DMS53 (cell line): ENCODE measurements at places on chromosomes 6 and 20.

GRCh38 chr6:54285595-54285994 is 22.6 kb upstream of the TINAG start:
- DNase-seq: no peak

GRCh38 chr20:15931897-15932296 is 641.4 kb downstream of the KIF16B start:
- no peak for DNase-seq

DNA sequence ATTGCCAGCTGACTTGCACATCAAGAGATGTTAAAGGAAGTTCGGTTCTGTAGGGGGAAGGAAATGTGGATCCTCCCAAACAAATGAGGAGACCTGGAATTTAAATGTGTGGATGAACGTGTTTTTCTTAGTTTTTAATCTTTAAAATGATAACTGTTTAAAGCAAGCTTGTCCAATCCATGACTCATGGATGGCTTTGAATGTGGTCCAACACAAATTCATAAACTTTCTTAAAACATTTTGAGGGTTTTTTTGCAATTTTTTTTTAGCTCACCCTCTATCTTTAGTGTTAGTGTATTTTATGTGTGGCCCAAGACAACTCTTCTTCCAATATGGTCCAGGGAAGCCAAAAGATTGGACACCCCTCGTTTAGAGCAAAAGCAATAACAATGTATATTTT is 12.6 kb downstream of the TUBB2B start:
- no peak for DNase-seq

DNA sequence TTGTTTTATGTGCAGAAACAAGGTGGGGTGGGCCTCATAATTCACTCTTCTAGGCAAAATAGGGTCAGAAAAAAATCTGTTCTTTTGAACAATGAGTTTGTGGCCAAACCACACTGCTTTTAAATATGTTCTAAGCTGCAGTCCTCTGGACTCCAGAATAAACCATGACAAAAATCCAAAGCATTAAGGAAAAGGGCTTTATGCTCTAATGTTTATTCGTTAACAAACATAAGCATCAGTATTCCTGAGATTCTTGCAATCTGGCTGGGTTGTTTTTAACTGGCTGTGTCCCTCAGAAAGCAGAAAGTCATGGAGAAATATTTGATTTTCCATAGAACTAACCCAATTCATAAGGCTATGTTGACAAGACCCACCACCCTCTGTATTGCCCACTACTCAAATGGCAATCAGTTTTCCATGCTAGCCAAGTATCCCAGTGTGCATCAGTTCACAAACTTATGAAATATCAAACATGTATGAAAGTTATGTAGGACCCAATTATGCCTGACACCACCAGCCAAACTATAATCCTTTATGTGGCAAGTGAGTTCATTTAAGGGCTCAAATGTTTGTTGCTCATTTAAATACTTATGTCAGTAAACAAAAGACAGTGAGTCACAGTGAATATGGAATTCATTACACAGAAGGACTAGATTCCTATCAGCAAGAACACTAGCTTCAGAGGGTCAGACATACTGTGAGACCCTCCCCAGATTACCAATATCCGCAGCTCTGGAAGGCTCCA is 45.1 kb downstream of the PKHD1 start:
- no peak for DNase-seq

DNA sequence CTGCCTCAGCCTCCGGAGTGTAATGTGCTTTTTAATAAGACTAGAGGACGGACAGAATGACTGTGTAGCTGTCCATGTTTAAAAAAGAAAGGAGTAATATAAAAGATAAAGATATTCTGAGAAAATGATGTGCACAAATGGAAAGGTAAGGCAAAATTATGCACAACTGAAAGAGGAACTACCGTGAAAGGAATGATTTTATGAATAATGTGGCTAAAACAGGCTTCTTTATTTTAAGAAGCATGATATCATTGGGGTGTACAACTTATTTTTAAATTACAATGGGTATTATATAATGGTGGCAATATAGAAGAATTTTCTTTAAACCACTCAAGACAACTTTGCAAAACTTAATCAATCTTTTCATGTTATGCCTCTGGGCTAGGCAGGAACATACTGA is 78.1 kb downstream of the FIG4 start:
- DNase-seq: no peak

- no peak for DNase-seq
Measured at GRCh38 chr20:60123652-60124051, 165.4 kb downstream of the CDH26 start.

DNA sequence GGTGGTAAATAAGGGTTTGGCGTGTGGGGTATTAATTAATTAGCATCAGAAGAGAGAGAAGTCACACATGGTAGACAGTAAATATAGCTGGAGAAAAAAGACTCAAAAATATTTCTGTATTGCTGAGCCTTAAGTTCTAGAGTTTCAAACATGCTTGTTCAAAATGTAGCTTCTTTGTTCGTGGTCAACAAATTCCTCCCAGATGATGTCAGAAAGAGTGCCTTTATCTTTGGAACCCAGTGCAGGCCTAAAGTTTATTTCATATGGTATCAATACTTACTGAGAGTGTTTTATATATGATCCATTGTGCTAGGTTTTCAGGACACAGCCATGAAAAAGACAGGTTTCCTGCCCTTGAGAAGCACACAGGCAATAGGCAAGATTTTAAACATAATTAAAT is 18.3 kb downstream of the MARCKS start:
- peak; percentile 9 for DNase-seq

DNA sequence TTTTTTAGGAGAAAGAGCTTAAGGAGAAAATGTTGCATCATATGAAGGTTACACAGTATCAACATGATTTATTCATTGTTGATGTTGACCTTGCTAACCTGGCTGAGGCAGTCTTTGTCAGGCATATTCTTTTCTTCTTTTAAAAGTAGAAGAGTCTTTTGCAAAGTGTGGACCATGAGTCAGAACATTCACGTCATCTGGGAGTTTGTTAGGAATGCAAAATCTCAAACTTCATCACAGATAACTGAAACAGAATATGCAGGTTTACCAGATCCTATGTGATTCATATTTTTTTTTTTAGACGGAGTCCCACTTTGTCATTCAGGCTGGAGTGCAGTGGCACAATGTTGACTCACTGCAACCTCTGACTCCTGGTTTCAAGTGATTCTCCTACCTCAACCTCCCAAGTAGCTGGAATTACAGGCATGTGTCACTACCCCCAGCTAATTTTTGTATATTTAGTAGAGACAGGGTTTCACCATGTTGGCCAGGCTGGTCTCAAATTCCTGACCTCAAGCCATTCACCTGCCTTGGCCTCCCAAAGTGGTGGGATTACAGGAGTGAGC is 530.4 kb upstream of the BTBD3 start:
- no peak for DNase-seq

DNA sequence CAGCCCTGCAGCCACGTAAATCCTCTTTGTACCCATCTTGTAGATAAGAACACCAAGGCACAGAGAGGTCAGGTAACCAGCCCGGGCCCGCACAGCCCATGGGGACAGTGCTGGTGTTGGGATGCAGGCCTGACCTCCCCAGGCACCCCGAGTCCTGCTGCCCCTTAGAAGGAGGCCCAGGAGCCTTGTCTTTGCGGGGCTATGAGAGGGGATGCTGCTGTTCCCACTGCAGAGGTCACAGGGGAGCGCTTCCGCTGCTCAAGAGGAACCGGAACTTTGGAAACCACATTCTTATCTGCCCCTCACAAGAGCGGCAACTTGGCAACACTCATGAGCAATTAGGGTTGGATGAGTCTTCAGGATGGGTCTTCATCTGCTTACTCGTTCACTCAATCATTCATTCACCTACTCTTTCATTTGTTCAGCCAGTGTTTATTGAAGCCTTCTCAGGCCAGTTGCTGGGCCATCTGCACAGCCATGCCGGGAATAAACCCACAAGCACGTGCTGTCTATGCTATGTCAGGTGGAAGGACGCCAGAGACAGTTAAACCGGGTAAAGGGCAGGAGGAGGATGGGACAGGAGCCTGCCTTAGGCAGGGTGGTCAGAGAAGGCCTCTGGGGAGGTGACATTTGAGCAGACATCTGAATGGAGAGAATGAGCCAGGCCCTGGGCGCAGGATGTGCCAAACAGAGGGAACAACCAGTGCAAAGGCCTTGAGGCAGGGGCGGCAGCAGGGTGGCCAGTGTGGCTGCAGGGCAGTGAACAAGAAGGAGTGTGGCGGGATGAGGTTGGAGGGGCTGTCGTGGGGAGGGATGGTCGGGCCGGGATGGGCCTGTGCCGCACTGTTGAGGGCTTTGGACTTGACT is 60.8 kb downstream of the RBM38 start:
- no peak for DNase-seq

GRCh38 chr6:20564269-20564668 is 30.0 kb downstream of the CDKAL1 start:
- DNase-seq: peak; percentile 37

DNA sequence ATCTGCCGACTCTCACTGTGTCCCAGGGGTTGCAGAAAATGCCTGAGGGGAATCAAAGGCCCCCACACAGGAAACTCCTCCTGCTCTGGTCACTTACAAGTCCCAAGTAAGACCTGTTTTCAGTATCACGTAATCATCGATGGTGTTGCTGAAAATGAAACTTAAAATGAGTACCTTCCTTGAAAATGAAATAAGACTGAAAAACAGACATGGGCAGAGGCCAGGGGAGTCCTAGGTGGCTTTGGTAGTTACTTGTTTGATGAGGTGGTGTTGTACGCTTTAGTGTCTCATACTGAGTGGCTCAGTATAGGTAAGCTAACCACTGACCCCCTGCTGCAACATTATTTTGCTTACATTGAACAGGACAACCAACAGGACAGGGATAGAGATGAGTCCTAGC is 43.0 kb upstream of the SYNCRIP start:
- DNase-seq: no peak

GRCh38 chr20:4666001-4666479 is 55.7 kb upstream of the PRND start:
- DNase-seq: no peak

DNA sequence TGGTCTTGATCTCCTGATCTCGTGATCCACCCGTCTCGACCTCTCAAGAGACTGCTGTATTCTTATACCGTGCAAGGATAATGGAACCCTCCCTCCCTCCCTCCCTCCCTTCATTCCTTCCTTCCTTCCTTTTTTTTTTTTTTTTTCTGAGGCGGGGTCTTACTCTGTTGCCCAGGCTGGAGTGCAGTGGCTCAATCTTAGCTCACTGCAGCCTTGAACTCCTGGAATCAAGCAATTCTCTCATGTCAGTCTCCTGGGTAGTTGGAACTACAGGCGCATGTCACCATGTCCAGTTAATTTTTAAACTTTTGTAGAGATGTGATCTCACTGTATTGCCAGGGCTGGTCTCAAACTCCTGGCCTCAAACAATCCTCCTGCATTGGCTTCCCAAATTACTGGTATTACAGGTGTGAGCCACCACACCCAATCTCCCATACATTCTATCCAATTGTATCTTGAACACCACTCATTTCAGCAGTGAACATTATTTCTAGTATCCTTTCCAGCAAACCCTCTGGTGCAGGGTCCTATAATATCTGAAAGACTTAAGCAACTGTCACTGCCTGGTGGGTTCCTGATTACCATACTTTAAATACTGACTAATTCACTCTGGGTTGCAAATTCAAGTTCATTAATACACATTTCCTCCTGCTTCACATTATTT is 210.0 kb upstream of the ZNF217 start:
- no peak for DNase-seq

GRCh38 chr20:35018590-35019371 is 63.1 kb downstream of the MYH7B start:
- no peak for DNase-seq

GRCh38 chr6:79266051-79266450 is 31.6 kb upstream of the HMGN3 start:
- DNase-seq: no peak

DNA sequence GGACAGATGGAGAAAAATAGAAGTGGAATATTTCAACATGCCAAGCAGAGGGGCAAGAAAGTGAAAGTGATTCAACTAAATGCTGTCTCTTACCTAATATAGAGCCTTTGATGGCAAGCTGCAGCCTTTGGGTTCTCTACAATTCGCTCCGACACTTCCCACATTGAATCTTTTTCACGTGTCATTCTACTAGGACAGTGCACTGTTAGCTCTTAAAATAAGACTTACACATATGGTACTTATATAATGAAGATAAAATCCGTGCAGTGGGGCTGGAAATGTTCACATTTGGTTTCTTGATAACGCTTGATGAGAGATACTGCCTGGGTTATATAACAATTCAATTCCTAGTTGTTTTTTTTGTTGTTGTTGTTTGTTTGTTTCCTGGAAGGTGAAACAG is 502.4 kb downstream of the LMBRD1 start:
- DNase-seq: no peak
